H9 (cell line): ENCODE measurements at places on chromosomes 12 and 14.

DNA sequence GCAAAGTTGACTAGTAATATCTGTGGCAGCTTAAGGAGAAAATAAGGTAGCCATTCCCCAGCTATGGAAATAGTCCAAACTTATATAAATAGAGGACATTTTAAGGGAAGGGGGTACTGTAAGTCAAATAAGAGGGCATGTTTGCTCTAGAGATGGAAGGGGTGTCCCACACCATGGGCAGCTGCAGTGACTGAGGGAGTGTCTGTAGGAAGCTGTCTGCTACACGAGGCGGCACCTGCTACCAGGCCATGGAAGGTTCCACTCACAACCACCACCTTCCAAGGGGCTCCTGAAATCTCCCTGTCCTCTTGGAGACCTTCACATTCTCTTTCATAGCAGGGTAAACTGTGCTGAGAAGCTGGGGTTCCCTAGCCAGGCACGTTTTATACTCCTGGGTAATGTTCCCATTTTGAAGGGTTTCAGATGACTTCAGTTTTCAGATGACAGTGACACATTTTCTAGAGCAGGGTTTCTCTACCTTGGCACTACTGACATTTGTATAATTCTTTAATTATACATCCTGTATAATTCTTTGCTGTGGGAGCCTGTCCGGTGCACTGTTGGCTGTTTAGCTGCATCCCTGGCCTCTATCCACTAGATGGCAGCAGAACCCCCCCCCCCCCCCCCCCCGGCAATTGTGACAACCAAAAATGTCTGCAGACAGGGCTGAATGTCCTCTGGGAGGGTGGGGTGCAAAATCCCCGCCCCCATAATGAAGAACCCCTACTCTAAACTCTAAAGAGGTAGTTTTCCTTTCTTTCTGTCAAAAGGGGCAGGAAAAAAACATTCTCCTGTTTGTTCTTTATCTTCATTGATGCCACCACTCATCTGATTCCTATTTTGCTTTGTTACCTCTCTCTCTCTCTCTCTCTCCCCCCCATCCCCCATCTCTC is 11.6 kb upstream of the SMCO2 start:
- DNase-seq = no peak

GRCh38 chr14:73717711-73718417 is 3.7 kb upstream of the PNMA1 start:
- DNase-seq = peak; percentile 70

DNA sequence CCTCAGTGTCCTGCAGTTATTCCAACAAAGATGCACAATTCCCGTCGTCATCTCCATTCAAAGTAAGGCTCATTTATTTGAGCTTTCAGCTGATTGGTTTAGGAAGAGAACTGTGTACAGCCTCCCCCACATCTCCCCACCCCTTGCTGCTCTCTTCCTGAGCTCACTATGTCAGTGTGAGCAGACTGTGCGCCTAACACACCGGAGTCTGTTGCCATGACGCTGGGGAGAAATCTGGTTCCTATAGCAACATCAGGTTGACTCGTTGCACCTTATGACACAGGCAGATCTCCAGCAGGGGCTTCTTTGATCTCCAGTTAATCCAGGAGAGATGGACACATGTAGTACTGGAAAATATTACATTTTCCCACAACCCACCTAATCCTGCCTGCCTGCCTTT is 319.4 kb downstream of the CACNA1C start:
- DNase-seq = no peak

- no peak for DNase-seq
Measured at GRCh38 chr12:11144297-11144696, 9.9 kb upstream of the TAS2R30 start.

GRCh38 chr12:14962797-14963196 is 1.4 kb upstream of the ARHGDIB start:
- DNase-seq = no peak

GRCh38 chr12:33431648-33432047 is 8.0 kb downstream of the SYT10 start:
- DNase-seq = no peak

DNA sequence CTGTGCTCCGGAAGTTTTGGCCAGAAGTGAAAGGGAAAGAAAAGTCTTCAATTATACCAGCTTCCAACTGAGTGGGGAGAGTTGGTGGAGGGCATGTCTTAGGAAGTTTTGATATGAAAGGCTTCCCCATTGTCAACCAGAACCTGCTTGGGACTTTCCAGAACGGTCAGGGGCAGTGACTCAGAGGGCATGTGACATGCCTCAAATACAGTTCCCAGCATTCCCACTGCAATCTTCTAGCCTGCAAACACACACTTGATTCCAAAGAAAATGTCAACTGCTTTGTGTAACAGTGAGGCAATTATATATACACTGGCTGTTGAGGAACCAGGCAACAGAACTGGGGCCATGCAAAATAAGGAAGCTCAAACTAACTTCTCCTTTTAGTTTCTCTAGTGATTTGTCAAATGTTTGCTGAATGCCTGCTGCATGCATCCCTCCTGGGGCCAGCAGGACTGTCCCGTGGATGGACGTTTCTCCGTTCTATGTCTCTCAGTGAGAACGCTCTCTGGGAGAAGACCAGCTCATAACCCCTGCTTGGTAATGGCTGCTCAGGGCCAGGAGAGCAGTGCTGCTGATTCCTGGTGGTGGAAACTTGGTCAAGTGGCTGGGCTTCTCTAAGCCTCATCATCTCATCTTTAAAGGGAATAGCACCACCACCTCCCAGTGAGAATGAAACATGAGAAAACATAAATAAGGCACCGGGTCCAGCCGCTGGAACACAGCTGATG is 18.3 kb downstream of the SLC25A47 start:
- no peak for DNase-seq
